Stimulated activated naive CD4-positive, alpha-beta T cell (primary cell): ENCODE measurements at places on chromosomes 12 and 14.

DNA sequence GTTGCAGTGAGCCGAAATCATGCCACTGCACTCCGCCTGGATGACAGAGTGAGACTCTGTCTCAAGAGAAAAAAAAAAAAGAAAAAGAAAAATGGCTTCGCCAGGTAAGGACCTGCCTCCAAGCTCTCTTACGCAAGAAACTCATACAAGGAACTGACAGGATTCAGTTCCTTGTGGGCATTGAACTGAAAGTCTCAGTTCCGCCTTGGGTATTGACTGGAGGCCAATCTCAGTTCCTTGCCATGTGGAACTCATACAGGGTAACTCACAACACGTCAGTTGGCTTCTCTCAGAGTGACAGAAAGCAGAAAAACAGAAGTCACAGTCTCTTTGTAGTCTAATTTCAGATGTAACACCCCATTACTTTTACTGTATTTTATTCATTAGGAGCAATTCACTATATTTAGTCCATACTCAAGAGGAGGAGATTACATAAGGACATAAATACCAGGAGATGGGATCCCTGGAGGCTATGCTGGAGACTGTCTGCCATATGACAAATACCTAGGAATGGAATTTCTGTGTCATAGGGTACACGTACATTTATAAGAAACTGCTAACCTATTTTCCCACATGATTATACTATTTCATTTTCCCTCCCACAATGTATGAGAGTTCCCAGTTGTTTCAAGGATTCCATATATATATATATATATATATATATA lies 11.4 kb upstream of the NOPCHAP1 start:
- no peak for DNase-seq

DNA sequence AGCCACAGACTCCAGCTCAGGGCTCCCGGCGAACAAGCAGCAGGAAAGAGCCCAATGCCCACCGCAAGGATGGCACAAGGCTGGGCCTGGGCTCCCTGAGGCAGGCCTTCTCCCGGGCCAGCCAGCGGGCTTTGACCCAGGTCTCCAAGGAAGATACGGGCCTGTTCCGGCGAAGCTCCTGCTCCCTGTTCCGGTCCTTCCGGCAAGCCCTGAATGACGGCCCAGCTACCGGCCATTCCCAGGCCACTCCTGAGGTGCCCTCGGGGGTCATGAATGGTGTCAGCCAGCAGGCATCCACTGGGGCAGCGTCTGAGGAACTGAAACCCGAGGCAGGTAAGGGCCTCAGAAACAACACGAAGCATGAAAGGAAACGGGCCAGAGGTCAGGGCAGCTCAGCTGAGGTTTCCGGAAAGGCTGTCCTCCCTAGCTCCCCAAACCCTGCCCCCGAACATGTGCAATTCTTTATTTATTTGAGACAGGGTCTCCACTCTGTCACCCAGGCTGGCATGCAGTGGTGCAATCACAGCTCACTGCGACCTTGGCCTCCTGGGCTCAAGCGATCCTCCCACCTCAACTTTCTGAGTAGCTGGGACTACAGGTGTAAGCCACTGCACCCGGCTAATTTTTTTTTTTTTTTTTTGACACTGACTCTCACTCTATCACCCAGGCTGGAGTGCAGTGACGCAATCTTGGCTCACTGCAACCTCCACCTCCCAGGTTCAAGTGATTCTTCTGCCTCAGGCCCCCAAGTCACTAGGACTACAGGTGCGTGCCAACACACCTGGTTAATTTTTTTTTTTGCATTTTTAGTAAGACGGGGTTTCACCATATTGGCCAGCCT lies 6.0 kb downstream of the EXOC3L4 start:
- no peak for DNase-seq

DNA sequence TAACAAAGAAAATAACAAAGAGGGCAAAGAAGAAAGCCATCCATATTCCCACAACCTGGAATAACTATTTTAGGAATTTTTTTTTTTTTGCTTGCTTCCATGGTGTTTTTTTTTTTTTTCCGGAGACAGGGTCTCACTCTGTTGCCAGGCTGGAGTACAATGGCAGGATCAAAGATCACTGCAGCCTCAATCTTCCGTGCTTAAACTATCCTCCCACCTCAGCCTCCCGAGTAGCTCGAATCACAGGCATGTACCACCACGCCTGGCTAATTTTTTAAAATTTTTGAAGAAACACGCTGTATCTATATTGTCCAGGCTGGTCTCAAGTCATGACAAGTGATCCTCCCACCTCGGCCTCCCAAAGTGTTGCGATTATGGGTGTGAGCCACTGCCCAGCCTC lies 20.2 kb upstream of the ARID4A start:
- no peak for DNase-seq

GRCh38 chr12:4228122-4228580 lies 45.4 kb upstream of the CCND2 start:
- no peak for DNase-seq

- DNase-seq: no peak
Observed at GRCh38 chr12:101828463-101829196, 2.1 kb downstream of the GNPTAB start.

DNA sequence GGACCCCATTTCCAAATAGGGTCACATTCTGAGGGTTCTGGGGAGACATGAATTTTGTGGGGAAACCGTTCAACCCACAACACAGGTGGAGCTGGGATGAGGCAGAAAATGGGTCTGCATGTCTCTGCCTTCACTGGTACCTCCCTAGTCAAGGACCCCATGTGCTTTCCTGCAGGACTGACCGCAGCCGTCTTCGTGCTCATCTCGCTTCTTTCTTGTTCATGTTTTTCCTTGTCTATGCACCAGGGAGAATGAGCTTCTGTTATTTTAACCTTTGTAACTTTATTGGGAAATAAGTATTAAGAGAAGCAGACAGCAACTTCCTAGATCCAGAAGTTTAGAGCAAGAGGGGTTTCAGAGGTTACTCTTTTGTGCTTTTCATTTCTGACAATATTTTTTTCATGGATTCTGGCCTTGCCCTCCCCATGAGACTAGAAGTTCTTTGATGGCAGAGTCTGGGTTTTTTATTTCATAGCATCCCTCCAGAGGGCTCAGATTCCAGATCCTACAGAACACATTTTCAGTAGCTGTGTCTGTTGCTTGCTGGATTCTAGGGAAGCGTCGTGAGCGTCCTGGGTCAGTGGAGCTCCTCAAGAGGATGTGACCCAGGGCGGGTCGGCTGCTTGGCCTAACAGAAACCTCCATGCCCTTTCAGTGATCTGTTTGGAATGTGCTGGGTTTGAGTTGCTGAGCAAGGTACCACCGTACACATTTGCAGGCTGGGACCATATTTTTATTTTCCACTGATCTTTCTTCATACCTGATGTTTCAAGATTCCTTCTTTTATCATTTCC lies 104.2 kb downstream of the ADGRD1 start:
- no peak for DNase-seq

GRCh38 chr12:31853520-31853919 lies 105.7 kb upstream of the RESF1 start:
- no peak for DNase-seq

DNA sequence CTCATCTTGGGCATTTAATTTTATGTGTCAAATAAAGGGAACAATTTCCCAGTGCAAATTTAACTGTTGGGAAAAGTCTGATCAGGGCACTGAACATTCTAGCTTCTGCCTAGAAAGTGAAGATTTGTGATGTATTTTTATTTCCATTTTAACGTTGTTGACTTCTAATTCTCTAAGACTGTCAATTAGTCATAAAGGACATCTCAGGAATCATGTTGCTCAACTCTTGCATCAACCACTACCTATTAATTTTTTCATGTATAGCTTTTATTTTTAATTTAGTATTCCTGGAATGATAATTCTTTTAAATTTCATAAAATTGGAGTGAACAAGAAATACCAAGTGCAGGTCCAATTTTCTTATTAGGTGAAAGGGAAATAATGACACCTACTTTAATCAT lies 87.9 kb upstream of the METAP2 start:
- DNase-seq: no peak
